CD4-positive, alpha-beta T cell treated with Interleukin-17A for 1 hour (primary cell): ENCODE measurements at places on chromosomes 2 and 18.

DNA sequence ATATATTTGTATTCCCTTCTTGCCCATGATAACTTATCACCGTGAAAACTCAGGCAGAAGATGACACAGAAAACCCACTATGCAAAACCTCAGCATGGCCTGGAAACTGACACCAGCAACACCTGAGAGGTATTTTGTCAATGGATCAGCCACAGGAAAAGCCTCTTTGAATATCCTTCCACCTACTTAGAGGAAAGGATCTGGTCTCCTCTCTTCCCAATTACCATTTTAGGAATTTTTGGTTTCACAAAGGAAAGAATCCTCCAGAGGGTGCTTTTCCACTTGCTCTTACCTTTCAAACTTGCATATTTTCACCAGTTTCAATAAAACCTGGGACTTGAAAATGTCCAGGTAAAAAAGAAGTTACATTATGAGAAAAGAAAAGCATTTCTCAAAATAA is 20.0 kb upstream of the MEIS1 start:
- DNase-seq, result no peak

DNA sequence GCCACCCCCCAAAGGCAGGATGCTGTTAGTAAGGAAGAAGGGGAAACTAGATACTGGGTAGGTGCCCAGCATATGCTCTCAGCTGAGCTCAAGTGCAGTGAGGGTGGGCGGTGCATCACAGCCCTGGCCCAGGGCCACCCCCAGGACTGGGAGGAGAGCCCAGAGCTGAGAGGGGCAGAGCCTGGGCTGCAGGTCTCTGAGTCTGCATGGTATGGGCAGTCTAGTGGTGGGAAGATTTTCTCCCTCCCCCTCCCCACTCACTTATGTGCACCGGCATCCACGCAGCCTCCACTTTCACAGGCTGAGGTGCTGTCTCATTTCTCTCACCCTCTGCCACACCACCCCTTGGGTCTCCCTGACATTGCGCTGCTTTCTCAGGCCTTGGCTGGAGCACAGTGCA is 48.5 kb upstream of the CAB39 start:
- no peak for DNase-seq

DNA sequence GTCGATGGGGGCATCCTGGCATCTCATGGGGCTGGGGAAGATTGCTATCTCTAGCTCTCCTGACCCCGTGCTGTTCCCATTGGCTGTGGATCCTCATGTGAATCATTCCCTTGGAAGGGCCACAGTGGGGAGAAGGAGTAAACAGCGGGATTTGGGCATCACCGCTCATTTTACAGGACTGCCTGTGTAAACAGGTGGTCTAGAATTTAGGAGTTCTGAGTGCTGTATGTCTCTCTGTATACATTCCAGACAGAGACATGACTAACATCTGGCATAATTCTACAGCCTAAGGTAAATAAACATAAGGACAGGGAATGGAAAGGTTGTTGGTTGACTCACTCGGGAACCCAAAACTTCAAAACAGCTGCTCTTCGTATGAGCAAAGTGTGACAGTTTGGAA is 92.7 kb downstream of the COPS8 start:
- no peak for DNase-seq

GRCh38 chr18:75169411-75169810 is 39.5 kb downstream of the PTGR3 start:
- DNase-seq, result no peak

GRCh38 chr18:8217051-8217564 is 392.1 kb upstream of the RAB12 start:
- no peak for DNase-seq

DNA sequence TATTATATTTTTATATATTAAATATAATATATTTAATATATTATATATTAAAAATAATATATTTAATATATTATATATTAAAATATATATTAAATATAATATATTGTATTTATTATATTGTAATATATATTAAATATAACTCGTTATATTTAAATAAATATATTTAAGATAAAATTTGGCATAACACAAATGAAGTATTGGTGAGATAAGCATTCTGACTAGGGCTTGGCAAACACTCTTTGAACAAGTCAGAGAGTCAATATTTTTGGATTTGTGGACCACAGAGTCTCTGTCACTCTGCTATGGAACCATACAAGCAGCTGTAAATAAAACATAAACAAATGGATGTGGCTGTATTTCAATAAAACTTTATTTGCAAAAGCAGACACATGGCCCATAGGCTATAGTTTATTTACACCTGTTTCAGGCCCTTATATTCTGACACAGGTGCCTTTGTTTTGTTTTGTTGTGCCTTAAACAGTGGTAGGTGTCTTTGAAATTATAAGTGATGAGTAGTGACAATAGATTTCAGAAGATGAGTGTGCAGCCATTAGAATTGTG is 190.1 kb downstream of the EPHA4 start:
- no peak for DNase-seq

DNA sequence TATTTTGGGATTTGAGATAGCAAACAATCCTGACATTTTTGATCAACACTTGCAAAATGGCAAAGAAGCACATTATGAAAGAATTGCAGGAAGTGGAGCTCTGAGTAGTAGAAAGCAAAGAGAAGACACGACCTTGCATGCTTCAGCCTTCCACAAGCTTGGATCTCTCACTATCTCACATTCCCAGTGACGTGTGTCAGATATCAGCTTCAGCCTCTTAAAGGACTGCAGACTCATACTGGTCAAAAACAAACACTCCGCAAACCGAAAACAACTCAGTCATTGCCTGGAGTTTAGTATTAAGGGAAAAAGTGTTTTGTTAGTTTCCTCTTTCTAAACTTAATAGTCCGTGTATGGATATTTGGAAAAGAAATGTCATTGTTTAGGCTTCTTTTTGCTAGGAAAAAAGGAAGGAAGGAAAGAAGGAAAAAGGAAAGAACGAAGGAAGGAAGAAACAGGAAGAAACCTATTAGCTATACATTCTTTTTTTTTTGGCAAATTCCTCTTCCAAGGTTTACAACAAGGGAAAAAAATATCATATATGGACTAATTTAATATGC is 32.6 kb upstream of the SLC40A1 start:
- no peak for DNase-seq

GRCh38 chr2:182144041-182144775 is 158.6 kb downstream of the PPP1R1C start:
- DNase-seq, result no peak

GRCh38 chr2:16739778-16740581 is 74.3 kb upstream of the CYRIA start:
- DNase-seq, result no peak

GRCh38 chr2:86230961-86231360 is 31.7 kb downstream of the MRPL35 start:
- DNase-seq, result no peak

DNA sequence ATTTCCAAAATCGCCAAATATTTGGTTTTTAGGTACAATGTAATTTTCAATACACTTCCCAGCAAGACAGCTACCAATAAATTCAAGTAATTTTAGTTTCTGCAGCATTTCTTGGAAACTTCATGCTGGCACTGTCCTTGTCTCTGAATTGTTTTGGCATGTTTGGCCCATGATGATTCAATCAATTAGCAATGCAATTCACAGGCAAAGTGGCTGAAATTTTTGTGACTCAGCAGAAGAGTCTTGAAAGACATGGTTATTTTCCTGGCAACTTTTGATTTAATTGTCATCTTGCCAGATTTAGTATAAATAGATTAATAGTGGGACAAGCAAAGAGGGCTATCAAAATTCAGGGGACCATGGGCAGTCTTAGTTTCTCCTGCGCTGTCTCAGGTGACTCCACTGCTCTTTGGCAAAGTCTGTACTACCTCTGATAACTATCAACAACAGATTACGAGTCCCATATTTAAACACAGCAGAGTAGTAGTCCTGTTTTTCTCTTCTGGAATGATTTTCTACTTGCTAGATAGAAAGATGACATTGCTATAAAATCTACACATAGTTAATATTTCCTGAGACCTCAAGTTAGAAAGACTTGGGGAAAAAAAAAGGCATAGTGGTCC is 88.9 kb upstream of the CYP26B1 start:
- no peak for DNase-seq

- DNase-seq, result no peak
Measured at GRCh38 chr2:34147780-34148179, 548.7 kb upstream of the FAM98A start.

GRCh38 chr2:112725545-112726457 is 5.0 kb downstream of the NT5DC4 start:
- DNase-seq, result no peak

DNA sequence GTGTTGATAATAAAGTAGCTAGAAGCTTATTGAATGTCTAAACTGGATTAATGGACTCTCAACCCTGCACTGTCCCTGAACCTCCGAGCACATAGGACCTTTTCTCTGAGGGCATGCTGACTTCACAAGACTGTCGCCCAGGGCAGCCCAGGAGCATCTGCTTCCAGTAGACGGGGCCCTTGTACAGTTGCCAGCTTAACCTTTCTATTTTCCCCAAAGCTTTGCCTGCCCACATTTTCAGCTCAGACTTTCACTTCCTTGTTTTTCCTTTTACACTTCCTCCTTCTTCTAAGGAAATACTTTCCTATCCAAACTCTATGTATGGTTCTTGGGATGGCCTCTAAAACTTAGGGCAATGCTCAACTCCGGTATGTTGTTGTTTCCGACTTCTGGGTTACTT is 1.3 kb downstream of the VWA3B start:
- peak; percentile 25 for DNase-seq

GRCh38 chr2:207836521-207837133 is 66.9 kb upstream of the FZD5 start:
- DNase-seq, result no peak

- DNase-seq, result no peak
Measured at GRCh38 chr18:21181766-21182165, 60.3 kb upstream of the GREB1L start.

DNA sequence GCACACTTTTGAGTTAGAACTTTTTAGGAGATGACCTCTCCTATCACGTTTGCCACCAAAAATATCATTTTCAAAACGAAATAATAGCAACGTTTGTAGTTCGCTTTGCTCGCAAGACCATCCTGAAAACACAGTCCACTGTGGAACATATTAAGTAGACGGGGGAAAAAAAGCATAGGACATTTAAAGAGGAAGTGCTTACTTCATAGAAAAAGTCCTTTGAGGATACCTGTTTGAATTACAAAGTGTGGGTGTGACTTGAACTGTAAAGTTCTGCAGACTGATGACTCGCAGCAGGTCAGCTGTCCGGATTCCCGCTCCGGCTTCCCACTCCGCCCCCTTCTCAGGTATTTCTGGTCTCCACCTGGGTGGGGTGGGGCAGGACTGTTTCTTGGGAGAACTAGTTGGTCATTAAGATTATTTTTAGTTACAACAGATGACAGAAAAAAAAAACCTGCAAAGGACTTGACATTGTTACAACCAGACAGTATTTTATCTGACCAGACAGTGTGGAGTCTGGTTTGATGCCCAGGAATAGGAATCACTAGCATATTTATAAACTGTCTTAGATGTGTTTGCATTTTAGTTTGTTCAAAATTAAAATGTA is 13.3 kb downstream of the CNOT11 start:
- DNase-seq, result no peak

- DNase-seq, result peak; percentile 61
Measured at GRCh38 chr2:196066291-196067087, 2.1 kb downstream of the DNAH7 start.

DNA sequence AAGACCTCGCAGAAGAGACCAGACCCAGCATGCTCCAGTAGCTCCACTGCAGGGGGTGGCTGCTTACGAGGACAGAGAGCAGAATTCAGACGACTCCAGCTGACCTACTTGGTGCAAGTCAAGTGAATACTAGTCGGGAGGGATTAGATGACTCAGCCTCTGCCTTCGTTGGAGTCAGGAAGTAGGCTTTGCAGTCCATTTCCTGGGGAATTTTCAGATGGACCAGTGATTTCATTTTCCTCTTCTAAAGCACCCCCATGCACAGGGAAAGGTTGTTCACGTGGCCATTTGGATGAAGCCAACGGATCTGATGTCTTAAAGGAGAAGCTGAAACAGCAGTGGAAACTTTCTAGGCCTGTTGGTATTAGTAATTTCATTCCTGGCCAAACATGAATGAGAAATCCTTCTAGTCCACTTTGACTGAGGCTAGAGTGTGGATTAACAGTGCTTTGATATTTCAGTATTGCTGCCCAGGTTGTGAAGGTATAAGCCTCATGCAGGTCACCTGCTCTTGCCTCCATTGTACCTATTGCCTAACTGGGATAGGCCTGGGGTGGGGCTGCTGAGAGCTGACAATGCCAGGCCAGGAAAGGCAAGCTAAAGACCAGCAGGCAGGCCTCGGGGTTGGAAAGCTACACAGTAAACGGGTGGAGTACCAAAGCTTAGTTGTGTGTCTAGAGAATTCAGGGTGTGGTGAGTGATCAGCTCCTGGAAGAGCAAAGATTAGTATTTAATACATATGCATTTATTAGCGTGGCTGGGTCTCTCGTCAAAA is 117.6 kb upstream of the FOSL2 start:
- no peak for DNase-seq

- no peak for DNase-seq
Measured at GRCh38 chr2:120683081-120683480, 52.6 kb upstream of the GLI2 start.

DNA sequence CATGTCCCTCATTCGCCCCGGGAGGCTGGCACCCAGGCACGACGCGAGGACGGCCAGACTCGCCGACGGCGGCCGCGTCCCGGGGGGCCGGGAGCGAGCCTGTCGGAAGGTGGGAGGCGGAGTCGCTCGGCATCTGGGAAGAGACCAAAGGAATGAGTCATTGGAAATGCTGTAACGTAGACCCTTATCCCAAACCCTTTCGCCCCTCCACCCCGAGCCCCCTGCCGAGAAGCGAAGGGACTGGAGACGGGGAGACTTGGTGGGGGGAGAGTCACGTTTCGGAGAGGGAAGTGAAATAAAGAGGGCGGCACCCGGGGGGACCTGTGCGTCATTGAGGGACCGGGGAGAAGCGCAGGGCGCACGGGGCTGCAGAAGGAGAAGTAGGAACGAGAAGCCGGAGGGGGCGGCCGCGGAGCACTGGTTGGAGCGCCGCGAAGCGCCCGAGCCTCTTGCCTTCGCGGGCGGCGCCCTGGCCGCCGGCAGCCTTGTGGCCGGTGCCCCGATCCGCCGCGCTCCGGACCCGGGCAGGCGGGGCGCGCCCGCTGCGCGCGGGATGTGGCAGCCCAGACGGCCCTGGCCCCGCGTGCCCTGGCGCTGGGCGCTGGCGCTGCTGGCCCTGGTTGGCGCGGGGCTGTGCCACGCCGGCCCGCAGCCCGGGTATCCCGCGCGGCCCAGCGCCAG is at the start of gene EMILIN2:
EMILIN2 (plus strand) TSS at position 371 of the 681 bp plus-strand sequence; CDS start at position 554, 183 bp downstream.
- peak; percentile 49 for DNase-seq
